ENCODE measurements at places on chromosomes 7 and 10.
A peak's percentile ranks its signal among the peaks of the same experiment; 100 is the strongest.

GRCh38 chr10:114600057-114600456 lies 58.0 kb downstream of the ABLIM1 start:
- DNase-seq, result no peak

GRCh38 chr7:24936121-24936824 lies 43.7 kb downstream of the OSBPL3 start:
- DNase-seq, result no peak

DNA sequence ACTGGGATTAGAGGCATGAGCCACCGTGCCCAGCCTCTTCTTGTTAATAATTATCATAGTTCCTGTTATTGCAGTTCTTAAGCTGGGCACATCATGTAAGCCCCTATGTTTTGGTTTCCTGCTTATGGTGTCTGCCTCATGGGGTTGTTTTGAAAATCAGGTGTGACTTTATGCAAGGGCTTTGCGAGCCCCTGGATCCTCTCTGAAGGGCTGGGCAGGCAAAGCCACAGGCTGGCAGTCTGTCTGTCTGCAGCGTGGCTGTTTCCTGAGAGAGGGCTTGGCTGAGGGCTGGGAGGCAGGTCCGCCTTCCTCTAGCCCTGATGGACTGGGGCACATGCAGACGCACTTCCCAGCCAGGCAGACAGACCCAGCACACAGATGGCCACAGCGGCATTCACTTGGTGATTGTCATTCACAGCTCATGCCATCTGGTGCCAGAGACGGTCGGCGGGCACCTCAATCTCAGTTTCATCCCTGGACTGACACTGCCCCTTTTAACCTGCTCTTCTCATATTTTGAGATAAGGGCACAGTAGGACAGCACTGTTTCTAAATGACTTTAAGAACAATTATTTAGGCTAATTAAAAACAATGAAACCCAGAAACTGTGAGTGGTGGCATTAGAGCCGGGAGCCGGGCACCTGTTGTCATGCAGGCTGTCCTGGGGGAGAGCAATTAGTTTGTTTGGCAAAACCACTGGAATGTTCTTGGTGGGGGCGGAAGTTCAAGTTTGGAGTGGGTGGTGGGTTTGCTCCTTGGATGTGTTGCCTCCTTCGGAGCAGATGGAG lies 35.5 kb downstream of the RBM20 start:
- DNase-seq, result no peak

GRCh38 chr7:38863601-38864291 lies 45.2 kb downstream of the VPS41 start:
- no peak for DNase-seq

GRCh38 chr7:110372685-110373084 lies 718.2 kb upstream of the LRRN3 start:
- DNase-seq, result no peak

- DNase-seq, result no peak
Measured at GRCh38 chr7:55524558-55525310, 47.6 kb downstream of the VOPP1 start.

- DNase-seq, result no peak
Measured at GRCh38 chr10:72948762-72949161, 5.8 kb downstream of the PLA2G12B start.

DNA sequence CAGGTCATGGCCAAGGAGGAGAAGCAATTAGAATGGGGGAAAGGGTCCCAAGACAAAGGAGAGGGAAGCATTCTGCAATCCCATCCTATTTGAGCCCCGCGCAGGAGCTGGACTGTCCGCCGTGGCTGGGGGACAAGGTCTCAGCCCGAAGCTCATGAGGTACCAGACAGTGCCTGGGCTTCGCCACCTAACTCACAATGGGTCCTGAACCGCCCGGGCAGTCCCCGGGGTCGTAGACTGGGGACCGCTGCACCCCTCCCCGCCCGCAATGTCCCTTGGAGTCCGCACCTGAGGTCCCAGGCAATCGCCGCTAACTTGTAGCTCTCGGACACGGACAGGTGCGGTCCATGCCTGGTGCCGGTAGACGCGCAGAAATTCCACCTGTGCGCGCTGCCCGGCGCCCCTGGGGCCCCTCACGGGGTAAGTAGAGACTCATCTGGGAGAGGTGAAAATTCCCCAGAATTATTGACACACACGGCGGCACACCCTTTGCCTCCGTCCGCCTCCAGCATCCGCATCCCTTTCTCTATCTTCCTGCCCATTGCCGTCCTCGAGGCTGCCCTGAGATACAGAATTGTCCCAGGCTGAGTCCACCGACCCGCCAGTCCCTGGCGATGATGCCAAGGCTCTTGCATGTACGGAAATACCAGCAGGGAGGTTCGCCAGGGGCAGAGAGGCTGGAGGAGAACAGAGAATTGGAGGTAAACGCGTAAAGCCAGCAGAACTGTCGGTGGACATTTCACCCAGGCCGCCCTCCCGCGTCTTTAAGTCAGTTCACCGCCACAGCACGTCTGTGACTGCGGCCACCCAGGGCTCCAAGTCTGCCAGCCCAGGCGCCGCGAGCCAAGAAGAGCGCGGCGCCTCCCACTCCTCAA lies 1.8 kb downstream of the CHRM2 start:
- DNase-seq, result no peak

DNA sequence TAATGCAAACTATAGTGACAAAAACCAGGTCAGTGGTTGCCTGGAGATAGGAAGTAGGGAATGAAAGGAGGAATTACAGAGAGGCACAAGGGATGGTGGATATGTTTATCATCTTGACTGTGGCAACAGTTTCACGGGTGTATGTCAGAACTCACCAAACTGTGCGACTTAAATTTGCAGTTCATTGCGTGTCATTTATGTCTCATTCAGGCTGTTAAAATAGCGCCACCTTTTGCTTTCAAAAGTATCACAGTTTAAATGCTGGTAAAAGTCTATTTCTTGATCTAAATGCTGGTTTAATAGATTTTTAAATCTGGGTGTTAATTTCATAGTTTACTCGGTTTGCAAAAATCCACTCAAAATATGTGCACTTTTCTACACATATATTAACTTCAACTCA lies 51.0 kb downstream of the PTTG1IP2 start:
- DNase-seq, result no peak

DNA sequence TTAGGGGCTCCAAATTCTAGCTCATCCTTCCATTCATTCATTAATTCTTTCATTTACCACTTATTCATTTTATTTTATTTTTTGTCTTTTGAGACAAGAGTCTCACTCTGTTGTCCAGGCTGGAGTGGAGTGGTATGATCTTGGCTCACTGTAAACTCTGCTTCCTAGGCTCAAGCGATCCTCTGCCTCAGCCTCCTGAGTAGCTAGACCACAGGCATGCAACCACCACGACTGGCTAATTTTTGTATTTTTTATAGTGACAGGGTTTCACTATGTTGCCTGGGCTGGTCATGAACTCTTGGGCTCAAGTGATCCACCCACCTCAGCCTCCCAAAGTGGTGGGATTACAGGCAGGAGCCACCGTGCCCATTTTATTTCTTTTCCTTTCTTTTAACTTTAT lies 31.6 kb downstream of the FGF8 start:
- no peak for DNase-seq

DNA sequence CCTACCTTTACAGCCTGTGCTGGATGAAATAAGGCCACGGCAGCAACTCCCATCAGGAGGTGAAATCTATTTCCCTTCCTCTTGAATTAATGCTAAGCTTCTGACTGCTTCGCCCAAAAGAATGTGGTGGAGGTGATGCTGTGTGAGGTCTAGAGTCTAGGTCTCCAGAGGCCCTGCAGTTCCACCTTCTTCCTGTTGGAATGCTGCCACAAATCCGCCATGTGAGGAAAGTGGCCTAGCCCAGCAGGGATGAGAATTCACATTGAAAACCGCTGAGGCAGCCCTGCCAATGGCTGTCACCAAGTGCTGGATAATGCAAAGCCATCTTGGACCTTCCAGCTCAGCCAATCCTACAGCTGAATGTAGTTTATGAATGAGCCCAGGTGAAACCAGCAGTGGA lies 28.0 kb downstream of the RHOBTB1 start:
- no peak for DNase-seq

DNA sequence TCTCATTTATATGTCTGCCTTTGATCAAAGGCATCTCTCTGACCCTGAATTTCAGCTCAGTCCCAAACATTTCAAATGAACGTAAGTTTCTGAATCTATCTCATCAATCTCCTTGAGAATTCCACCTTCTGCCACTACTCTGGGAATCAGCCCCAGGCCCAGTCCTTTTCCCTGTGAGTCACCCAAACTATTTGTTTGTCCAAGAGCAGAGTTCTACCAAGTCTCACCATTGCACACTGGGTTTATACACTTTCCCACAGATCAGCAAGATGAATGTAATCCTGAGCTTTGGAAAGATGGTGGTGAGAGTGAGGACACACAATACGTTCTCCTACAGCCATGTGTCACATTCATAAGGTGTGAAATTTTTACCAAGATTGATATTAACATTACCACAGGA lies 251.3 kb upstream of the VWC2 start:
- DNase-seq, result no peak

- no peak for DNase-seq
Measured at GRCh38 chr10:68876246-68877138, 24.6 kb upstream of the DDX50 start.

DNA sequence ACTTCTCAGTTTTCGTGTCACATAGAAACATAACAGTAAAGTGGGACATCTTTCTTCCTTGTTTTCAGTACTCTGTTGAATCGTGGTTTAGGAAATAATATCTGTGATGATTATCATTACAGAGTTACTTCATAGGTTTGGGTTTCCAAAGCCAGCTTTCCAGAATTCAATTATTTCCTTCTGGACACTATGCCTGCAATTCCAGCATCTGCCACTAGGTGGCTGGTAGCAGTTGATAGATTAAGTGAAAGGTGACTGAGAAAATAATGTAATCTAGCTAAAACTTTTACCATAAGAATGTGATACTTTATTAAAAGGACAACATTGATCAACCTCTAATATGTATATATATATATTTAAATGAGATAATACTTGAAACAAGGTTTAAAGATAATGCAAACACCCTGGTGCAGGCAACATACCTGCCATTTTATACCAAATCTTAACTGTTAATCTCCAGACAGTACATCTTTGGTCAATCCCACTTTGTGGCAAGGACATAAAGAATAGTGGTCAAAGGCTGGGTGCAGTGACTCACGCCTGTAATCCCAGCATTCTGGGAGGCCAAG lies 102.6 kb downstream of the SH3PXD2A start:
- DNase-seq, result no peak

- DNase-seq, result no peak
Measured at GRCh38 chr7:39978230-39978934, 28.3 kb downstream of the CDK13 start.

DNA sequence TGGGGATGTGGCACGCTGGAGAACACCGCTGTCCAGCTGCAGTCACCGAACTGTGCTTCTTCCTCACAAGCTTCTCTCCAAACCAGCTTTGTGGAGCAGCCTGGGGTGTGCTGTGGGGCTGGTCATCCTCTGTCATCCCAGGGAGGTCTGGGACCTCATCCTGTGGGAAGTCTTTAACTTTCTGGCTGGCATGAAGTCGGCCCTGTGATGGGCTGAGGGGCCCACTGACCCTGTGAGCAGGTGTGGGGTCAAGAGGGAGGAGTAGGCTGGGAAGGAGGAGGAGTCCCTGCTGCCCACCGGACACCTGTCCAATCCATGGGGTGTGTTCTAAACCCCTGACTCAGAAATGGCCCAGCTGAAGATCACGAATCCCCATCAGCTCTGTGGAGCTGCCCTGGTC lies 136.2 kb upstream of the SHH start:
- DNase-seq, result peak; percentile 88

GRCh38 chr10:75465450-75465827 lies 34.0 kb downstream of the LRMDA start:
- DNase-seq, result peak; percentile 7

GRCh38 chr7:44318332-44318731 lies 7.1 kb downstream of the CAMK2B start:
- DNase-seq, result peak; percentile 68

- no peak for DNase-seq
Measured at GRCh38 chr10:74255214-74255613, 104.2 kb downstream of the ADK start.

- no peak for DNase-seq
Measured at GRCh38 chr10:90167174-90168064, 466.0 kb downstream of the KIF20B start.

- DNase-seq, result no peak
Measured at GRCh38 chr7:142882338-142882678, 3.2 kb downstream of the TRPV6 start.

GRCh38 chr7:8724080-8724718 lies 290.8 kb downstream of the NXPH1 start:
- no peak for DNase-seq

GRCh38 chr7:18202315-18203045 lies 174.8 kb upstream of the PRPS1L1 start:
- DNase-seq, result no peak

DNA sequence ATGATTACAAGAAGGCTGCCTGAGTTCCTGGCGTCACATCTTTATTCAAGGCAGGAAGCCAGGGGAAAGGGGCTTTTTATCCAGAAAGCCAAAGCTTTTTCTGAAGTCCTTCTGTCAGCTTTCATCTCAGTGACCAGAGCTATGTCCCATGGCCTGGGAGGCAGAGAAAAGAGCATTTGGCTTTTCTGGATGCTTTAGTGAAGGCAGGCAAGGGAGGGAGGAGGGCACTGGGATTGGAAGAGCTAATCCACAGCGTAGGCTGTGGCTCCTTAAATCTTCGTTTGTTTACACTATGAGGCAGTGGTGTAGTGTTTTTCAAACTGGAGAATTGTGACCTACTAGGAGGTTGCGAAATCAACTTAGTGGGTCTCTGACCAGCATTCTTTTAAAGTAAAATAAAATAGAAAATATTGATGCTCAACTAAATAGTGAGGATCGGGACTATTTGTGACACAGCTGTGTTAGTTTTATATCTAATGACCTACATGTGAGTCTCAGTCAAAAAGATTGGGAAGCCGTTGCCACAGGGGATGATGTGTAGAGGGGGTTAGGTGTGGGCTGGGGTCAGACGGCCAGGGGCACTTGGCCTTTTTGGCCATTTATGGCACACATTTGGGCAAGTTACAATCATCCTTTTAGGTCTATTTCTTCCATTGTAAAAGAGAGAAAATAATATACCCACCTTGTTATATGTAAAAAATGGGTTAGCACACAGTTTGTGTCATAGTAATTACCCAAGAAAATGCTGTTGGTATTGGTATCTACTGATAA lies 14.1 kb downstream of the CRYGN start:
- DNase-seq, result no peak

GRCh38 chr7:74027683-74028320 lies at the start of gene ELN:
TSS of gene ELN (plus strand) at chr7:74028173. CDS start at chr7:74028188, 15 bp downstream.
- DNase-seq, result peak; percentile 98

DNA sequence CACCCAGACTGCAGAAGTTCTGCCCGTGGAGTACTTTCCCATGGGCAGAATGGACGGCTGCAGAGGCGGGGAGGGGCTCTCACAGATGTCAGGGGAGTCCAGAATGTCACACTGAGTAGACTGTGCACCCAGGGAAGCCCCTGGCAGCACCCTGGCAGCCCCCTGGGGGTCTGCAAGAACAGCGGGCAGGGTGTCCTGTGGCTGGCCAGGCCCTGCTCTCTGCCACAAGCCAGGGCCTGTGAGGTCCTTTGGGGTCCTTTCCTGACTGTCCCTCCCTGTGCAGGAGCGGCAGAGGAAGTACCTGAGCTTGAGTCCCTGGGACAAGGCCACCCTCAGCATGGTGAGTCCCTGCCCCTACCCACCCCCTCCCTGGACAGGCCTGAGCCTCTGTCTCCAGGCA lies 6.1 kb upstream of the SH2B2 start:
- no peak for DNase-seq

Data from esophagus muscularis mucosa (tissue), 4 donors.